Colonic mucosa (tissue), 4 donors: ENCODE measurements at places on chromosomes 2 and 18. TPM values are rescaled to one million over a fixed set of nuclear protein-coding genes. Genes with fewer than 3 reads are reported as not detected.

DNA sequence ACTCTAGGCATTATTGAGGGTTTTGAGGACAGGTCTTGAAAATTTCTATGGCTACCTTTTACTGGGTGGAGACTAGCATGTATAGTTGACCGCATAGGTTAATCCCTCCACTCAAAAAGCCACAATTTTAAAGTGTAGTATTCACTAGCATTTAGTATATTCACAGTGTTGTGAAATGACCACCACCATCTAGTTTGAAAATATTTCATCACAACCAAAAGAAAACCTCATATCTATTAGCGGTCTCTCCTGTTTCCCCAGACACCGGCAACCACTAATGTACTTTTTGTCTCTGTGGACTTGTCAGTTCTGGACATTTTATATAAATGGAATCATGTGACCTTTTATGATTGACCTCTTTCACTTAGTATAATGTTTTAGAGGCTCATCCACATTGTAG, 53.9 kb downstream of the MSH2 start:
- no peaks in the 10 kb centered on the region for H3K36me3 ChIP-seq
- H3K4me1 ChIP-seq = no peaks in the 10 kb centered on the region
- H3K27me3 ChIP-seq = no peaks in the 10 kb centered on the region
- H3K27ac ChIP-seq = no peak overlapping the region
- DNase-seq = no peak

DNA sequence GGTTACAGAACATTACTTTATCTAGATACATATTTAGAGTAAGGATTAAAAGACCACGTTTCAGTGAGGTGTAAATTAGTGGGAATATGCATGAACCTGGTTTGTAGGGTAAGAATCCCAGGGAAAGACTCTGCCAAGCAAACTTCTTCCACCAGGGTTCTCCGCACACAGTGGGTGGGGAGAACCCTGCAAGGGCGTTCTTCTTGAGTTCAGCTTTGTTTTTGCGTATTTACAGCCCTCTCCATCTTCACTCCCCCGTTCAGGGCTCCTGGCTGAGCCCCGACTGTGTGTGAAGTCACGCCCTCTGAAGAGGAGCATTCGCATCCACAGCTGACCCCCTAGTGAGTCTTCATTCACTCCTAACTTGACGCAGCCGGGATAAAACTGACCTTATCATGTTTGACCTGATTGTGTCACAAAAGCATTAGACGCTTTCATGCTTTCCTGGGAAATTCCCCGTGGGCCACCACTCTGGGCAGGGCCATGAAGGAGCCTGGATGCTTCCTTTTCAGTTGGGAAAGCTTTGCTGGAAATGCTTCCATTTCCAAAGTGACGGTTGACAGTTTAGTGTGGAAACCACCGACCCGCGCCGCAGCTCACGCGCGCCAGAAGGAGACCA, 1.0 kb downstream of the ALKAL2 start:
- no peaks in the 10 kb centered on the region for H3K36me3 ChIP-seq
- H3K4me1 ChIP-seq = peaks cover 11% of the 10 kb centered on the region
- H3K4me3 ChIP-seq = peak overlapping the region; percentile 39
- H3K27ac ChIP-seq = no peak overlapping the region

- no peak overlapping the region for H3K27ac ChIP-seq
- H3K36me3 ChIP-seq = no peaks in the 10 kb centered on the region
- DNase-seq = no peak
- H3K4me3 ChIP-seq = no peak overlapping the region
Measured at GRCh38 chr2:33933203-33933602, 334.1 kb upstream of the FAM98A start.

- H3K27me3 ChIP-seq = no peaks in the 10 kb centered on the region
- no peak overlapping the region for H3K4me3 ChIP-seq
- peaks cover 6% of the 10 kb centered on the region for H3K4me1 ChIP-seq
- H3K27ac ChIP-seq = peak overlapping the region; percentile 2
- H3K36me3 ChIP-seq = no peaks in the 10 kb centered on the region
Measured at GRCh38 chr2:217915706-217916105, 87.1 kb downstream of the TNS1 start.

Gene LAMA1
- 24.2 TPM for total RNA-seq
